ENCODE measurements at places on chromosomes 6 and 20.
A peak's percentile ranks its signal among the peaks of the same experiment; 100 is the strongest.

GRCh38 chr20:46178891-46179290 is 60.8 kb downstream of the CD40 start:
- DNase-seq, result no peak

DNA sequence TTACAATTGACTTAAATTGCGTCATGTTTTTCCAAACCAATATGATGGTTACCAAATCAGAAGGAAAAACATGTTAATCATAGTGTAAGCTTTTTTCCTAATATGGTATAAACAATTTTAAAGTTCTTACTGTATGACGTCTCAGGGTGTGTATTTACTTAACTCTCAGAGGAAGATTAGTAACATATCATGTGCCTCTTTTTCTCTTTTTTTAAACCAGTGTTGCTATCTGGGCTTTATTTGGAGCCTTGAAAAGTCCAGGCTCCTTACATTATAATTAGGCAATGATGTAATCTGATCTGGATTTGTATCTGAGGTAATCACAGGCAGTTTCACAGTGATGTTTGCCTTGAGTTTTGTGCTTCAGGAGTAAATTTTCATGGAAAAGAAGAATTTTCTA is 20.4 kb upstream of the RAB23 start:
- DNase-seq, result no peak

DNA sequence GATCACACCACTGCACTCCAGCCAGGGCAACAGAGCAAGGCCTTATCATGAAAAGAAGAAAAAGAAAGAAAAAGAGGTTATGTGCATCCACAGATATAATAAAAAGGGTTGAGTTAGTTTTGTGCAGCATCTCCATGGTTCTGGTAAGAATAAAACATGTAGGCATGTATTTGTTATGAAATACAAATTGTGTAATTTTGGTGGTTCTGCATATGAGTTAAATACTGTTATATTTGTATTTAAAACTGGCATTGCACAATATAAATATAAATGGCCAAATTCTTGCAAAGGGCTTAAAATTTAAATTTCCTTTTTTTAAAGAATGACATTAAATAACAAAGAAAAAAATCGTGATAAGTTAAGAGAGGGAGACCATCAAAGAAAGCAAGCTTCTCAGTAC is 159.1 kb upstream of the PREP start:
- DNase-seq, result no peak

GRCh38 chr6:32082935-32083334 is 26.2 kb downstream of the TNXB start:
- DNase-seq, result no peak

GRCh38 chr6:92906385-92906784 is 513.0 kb downstream of the EPHA7 start:
- DNase-seq, result no peak

GRCh38 chr6:142694054-142694453 is 250.9 kb downstream of the HIVEP2 start:
- DNase-seq, result no peak

DNA sequence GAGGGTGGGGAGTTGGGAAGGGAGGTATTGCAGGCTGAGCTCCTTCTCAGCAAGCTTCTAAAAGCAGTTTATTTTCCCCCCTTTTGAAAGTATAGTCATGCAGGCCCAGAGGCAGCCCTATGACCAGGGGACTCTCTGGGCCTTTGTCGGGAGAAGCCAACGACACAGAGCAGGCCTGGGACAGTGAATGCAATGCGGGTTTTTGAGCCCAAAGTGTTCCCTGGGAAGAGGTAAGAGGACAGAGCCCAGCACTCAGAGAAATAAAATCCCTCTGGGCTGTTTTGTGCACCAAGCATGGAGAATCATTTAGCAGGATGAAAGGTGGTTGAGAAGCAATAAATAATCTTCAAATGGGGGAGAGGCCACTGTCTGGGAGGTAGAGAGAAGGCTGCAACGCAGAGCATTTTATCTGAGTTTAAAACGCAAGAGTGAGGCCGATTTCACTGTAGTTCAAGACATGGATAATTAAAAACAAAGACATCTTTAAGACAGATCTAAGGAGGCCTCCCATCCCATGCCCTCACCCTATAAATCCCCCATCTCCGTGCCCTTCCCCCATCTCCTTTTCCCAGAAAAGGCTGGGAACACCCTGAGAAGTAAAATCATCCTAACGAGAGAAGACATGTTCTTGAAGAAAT is 237.5 kb downstream of the CDC5L start:
- DNase-seq, result no peak

GRCh38 chr6:150143516-150144293 is 861 bp downstream of the PPP1R14C start:
- no peak for DNase-seq

DNA sequence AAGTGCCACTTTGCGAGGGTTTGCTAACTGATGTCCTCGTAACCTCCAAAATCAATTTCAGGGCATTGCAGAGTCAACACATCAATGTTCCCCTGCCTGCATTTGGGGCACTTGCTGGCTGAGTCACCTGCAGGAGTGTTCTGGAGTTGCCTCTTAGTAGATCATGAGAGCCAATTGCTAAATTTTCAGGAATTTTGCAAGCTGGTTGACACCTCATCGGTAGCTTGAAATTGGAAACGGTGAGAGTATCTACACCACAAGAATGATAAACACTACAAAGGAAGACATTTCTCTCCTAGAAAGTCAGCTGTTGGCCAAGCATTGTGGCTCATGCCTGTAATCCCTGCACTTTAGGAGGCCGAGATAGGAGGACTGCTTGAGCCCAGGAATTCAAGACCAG is 10.8 kb upstream of the BFSP1 start:
- DNase-seq, result no peak

- no peak for DNase-seq
Observed at GRCh38 chr6:158566207-158566818, 6.4 kb downstream of the TMEM181 start.

DNA sequence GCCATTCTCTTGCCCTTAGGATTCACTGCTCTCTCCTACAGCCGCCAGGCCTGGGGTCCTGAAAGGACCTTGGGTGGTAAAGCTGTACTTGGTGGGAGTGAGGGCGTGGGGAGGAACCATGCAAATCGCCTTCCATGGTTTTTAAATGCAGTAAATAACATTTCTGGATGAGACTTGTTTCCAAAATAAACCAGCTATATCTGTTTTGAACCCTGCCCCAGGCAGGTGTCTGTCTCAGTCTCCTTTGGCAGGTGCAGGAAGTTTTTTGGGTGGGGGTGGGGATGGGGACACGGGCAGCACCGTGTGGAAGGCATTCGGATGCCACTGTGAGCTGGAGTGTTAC is 14.3 kb downstream of the ITPA start:
- no peak for DNase-seq

GRCh38 chr20:22810626-22811569 is 224.2 kb upstream of the SSTR4 start:
- DNase-seq, result no peak

DNA sequence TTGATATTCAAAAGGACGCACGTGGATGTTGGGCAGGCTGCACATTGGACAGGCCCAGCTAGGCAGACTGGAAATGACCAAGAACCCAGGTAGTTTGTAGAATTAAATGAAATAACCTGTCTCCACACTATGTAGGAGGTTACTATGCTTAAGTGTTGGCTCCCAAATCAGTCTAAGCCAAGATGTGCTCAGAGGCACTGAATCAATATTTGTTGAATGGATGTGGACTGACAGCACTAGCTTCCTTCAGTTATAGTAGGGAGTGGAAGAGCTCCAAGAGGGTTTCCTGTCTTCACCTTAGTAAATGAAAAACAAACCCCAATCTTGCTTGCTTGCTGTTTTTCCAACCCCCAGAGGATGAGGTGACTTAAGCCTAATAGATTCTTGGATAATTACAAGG is 180.5 kb downstream of the JARID2 start:
- no peak for DNase-seq

DNA sequence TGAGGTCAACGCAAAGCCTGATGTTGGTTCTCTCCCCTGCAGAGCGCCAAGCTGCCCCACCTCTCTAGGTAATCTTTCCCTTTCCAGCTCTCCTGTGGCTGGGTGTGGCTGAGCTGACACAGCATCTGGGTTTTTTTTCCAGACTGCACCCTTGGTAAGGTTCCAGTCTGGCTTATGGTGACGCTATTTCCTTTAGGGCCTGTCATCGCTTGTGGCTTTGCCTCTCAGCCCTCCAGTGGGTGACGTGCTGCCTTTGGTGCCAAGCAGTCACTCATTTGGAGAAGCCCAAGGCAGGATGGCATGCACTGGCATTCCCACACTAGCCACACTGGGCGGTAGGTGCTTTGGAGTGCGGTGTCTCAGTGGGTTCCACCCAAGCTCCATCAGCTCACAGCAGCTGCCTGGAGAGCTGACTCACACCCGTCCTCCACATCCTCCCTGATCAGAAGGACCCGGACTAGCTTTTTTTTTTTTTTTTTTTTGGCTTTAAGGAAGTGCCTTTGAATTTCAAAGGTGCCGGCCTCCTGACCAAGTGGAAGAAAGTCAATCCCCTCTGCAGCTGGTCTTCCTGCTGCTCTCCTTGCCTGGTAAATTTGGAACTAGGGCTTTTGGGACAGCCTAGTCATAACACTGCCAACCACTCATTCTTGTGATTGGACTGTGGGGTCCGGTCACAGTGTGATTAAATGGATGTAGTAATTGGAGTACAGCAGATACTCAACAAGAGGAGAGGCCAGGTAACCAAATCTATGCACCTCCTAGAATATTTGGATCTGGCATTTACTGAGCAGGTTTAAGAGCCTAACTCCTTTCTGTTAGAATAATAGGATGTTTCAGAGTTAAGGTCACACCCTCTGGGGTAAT is 153.6 kb downstream of the CD83 start:
- peak; percentile 20 for DNase-seq

GRCh38 chr20:56733967-56734366 is 104.9 kb downstream of the TFAP2C start:
- no peak for DNase-seq

GRCh38 chr20:58711266-58712051 is 18.9 kb downstream of the NPEPL1 start:
- DNase-seq, result no peak

DNA sequence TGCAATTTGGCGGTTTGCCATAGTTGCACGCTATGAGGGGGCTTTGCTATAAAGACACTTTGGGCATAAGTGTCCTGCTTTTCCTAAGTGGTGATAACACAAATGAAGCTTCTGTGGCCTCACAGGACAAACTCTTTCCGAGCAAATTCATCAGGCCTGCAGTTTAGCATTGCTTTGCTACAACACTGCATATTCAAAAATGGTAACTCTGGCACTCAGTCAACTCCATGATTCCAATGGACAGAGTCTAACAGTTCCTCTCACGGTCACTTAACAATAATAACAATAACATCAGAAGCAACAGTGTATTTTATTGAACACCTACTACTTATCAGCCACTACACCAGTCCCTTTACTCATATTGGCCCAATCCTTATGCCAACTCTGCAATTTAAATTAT is 222.5 kb downstream of the FRK start:
- DNase-seq, result no peak

Data from activated naive CD4-positive, alpha-beta T cell (primary cell).